NCI-H2029 treated with DMSO at 0.1 percent for 48 hours (cell line): ENCODE measurements at places on chromosomes 7 and 10.

DNA sequence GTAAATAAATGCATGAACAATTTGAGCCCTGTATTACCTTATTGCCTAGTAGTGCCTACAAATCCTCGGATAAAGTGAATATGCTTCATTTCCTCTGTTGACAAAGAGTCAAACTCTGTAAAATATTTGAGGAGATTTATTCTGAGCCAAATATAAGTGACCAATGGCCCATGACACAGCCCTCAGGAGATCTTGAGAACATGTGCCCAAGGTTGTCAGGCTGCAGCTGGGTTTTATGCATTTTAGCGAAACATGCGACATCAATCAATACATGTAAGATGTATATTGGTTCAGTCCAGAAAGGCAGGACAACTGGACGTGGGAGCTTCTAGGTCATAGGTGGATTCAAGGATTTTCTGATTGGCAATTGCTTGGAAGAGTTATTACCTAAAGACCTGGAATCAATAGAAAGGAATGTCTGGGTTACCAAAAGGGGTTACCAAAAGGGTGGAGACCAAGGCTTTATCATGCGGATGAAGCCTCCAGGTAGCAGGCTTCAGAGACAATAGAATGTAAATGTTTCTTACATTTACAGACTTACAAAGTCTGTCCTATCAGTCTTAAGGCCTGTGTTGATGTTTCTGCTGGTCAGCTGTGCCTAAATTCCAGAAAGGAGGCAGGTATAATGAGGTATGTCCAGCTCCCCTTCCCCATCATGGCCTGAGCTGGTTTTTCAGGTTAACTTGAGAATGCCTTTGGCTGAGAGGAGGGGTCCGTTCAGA lies 220.1 kb upstream of the FZD1 start:
- DNase-seq = no peak

- no peak for DNase-seq
These were observed 316.8 kb upstream of the NFE2L3 start for GRCh38 chr7:25835197-25835596.

DNA sequence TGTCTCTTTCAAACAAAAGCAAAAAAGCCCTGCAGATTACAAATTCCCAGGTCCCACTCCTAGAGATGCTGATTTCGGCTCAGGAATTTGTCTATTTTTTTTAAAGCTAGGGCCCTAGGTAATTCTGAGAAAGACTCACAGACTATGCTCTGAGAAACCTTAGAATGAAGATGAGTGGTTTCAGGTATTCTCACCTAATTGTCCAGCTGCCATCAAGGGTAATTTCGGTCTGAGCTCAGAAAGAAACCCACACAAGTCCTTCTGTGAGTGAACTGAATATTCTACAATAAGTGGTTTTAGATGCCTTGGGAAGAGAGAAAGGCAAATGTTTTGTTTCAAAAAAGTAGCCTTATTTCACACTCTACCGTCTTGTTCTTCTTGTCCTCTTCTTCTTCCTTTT lies 45.7 kb downstream of the DCLRE1A start:
- no peak for DNase-seq

DNA sequence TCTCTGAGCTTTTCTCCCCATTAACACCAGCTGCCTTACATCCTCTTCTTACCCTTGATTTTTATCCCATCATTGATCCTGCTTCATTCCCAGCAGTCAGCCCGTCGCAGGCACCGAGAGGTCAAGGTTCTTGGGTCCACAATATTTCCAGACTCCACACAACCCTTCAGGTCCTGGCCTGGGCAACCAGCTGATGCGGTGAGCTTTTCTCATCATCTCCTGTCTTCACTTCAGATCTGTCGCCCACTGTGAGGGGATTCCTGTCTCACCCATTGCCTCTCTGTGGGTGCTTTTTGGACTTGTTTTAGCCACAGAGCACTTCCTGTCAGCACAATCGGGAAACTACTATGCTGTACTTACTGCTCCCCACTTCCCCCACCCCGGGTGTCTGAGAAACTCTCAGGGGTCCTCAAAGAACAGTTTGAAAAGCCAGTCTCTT lies 8.4 kb upstream of the PVRIG start:
- DNase-seq = no peak

GRCh38 chr7:6026820-6027311 lies 4.3 kb upstream of the ANKRD61 start:
- DNase-seq = no peak

GRCh38 chr7:92681633-92682032 lies 91.4 kb upstream of the FAM133B start:
- no peak for DNase-seq

DNA sequence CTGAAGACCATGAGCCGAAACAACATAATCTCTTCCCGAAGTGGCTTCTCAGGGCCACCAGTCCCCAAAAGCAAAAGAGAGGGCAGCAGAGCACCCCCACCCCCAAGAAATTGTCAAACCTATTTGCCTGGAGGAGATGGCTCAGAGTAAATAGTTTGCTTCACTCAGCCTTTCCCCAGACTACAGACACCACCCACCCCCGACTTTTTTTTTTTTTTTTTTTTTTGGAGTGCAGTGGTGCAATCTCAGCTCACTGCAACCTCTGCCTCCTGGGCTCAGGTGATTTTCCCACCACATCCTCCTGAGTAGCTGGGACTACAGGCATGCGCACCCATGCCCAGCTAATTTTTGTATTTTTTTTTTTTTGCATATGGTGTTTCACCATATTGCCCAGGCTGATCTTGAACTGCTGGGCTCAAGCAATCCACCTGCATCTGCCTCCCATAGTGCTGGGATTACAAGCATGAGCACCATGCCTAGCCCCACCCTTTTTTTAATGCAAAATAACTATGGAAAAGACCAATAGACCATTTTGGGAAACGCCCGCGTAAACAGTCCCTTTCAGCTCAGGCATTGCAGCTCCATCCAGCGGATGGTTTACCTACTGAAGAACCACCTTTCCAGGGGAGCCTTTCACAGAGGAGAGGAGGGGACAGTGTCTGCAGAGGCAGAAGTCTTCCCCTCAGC lies 9.7 kb downstream of the ZMIZ1 start:
- no peak for DNase-seq

- DNase-seq = no peak
These were observed 6.9 kb downstream of the ITPRIP start for GRCh38 chr10:104331208-104331838.

- DNase-seq = no peak
These were observed 68.8 kb upstream of the ATRNL1 start for GRCh38 chr10:115024371-115024770.

DNA sequence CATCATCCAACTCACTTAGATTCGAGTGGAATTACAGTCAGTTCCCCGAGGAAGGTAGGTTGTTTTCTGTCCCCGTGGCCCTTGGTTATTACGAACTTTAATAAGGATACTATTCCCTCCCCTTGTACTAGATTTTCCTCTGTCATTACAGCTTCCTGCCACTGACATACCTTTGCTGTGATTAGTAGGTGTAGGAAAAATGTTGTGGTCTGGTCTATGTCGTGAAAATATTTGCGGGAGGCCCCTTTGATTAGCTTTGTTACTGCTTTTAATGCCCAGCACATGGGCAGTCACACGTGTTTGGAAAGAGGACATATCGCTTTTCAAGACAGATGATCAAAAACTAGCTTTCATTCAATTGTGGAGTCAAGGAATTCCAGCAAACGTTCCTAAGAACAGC lies 92.2 kb downstream of the GATA3 start:
- DNase-seq = no peak

DNA sequence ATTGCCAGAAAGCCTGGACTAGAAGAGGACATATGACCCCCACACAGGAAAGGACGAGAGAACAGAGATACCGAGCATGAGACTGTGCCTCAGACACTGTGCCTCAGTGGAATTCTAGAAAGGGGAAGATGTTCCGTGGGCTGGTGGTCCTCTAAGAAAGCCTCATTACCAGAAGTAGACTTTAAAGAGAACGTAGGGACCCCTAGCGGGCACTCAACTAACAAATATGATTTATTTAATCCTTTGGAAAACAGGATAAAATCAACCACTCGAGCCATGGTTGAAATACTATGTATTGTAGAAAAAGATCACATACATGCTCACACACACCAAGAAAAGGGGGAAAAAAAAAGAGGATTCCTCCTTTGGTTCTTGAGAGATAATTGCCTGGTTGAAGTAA lies 701.2 kb upstream of the SORCS1 start:
- DNase-seq = no peak

- DNase-seq = no peak
These were observed 165.1 kb upstream of the WNT16 start for GRCh38 chr7:121163699-121164098.

- DNase-seq = peak; percentile 65
These were observed at the start of gene MEOX2 for GRCh38 chr7:15686295-15686956. TSS of gene MEOX2 (minus strand) at chr7:15686683. CDS start at chr7:15686402, 281 bp downstream.

DNA sequence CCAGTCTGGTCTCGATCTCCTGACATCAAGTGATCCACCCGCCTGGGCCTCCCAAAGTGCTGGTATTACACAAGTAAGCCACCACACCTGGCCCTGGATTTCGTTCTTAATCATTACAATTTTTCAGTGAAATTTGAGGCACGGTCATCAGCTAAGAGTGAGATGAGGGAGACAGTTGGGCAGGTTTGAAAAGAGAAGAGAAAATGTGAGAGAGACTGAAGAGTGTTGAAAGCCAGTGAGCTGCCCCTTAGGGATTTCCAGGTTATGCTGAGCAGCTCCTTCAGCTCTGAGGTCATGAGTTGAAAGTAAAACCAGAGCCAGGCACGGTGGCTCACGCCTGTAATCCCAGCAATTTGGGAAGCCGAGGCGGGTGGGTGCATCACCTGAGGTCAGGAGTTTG lies 5.9 kb upstream of the UPF2 start:
- DNase-seq = no peak

- no peak for DNase-seq
These were observed 237.3 kb downstream of the SEMA3A start for GRCh38 chr7:83957333-83957732.

DNA sequence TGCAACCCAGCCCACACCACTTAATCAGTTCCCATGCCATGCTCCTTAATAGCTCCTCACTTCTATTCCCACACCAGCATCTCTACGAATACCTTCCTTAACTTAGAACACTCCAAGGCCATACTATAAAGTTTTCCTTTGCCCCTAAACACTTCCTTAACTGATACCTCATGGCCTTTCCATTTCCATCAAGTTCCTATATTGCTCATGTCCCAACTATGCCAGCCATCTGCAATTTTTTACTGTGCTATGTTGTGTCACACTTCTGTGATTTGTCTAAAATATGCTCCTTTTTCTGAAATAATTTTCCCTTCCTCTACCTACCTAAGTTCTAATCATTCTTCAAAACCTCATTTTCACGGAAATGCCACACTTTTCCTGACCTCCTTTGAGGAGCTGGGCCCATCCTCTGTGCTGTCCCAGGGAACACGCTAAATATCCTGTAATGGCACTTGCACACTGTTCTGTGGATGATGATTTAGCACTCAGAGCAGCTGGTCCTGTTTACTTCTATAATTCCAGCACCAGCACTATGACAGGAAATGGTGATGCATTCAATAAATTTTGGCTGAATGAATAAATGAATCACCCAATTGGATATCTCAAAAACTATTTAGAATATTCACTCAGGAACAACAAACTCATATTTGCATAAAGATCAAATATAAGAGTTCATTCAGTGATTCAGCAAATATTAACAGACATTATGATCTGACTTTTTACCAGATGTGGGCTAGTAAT lies 266.5 kb upstream of the HGF start:
- DNase-seq = no peak

DNA sequence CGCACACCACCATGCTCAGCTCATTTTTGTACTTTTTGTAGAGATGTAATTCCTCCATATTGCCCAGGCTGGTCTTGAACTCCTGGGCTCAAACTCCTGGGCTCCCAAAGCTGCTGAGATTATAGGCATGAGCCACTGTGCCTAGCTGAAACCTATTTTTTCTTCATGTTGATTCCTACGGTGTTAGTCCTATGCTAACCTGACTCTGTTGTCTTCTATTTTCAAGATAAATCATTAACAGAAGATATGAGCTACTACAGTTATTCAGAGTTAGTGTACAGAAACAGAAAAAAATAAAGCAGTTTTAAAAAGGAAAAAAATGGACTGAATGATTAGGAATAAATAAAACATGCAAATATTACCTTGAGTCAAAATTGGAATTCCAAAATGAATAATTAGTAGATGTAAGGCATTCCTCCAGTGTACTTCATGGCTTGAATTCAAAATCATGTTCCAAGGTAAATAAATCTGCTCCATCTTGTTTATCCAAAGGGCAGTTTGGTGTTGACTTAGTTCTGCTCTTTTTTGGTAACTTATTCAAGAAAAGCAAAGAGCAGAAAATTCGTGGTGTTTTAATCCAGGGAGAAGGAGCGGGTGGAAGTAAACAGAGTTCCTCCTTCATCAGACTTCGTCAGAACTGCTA lies 185.8 kb downstream of the CACNB2 start:
- DNase-seq = no peak

GRCh38 chr7:139648391-139648861 lies 124.9 kb downstream of the CLEC2L start:
- DNase-seq = no peak

DNA sequence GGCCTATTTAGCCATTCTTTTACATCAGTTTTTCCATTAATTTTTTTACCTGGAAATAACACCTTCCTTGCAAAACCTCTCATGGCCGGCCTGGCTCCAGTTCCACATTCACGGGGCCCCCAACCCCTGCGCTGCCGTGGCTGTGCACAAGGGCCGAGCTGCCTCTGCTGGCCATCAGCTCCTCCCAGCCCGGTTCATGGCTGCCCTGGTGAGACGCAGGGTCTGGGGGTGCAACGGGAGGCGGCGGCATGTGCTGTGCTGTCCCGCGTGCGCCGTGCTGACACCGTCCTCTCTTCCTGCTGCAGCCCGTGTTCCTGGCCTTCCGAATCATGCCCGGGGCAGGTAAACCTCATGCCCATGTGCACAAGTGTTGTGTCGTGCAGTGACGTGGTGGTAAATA lies 4.4 kb downstream of the NKX6-2 start:
- DNase-seq = no peak

GRCh38 chr7:47183862-47184590 lies 397.9 kb downstream of the TNS3 start:
- no peak for DNase-seq

- DNase-seq = no peak
These were observed 25.0 kb upstream of the FZD1 start for GRCh38 chr7:91239171-91239604.

DNA sequence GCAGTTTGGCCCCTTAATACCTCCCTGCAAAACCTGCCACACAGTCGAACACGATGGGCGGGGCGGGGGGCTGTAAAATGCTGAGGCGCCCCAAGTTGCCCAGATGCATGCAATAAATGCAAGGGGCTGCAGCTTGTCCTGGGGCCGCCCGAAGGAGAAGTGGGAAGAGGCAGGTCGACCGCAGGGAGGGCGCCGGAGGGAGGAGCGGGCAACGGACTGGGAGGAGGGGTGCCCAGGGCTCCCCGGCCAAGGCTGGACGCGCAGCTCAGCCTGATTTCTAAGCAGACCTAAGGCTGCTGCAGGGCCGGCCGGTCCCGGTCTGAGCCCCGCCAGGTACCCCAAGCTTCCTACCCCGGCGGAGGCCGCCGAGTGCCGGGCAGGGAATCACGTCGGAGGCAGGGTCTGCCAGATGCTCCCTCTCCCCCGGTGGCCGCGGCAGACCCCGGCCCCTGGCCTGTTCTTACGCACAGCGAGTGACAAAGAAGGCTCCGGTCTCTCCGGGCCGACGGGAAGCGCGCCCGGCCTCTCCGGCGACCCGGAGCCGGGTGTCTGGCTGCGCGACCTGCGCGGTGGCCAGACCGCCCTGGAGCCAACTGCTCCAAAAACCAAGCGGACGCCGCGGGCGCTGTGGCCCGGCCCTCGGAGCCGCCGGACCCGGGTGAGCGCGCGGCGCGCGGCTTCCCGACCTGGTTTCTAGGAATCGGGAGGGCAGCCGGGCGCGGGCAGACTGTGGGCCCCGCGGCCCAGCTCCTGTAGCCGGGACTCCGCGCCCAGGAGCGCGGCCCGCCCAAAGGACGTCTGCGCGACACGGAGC lies 744 bp upstream of the EBF3 start:
- no peak for DNase-seq
